ENCODE measurements at places on chromosomes 4 and X.

- no peak for DNase-seq
Observed at GRCh38 chrX:119030990-119031389, 41.8 kb upstream of the CT47C1 start.

- no peak for DNase-seq
Observed at GRCh38 chr4:111923786-111924185, 221.5 kb upstream of the FAM241A start.

DNA sequence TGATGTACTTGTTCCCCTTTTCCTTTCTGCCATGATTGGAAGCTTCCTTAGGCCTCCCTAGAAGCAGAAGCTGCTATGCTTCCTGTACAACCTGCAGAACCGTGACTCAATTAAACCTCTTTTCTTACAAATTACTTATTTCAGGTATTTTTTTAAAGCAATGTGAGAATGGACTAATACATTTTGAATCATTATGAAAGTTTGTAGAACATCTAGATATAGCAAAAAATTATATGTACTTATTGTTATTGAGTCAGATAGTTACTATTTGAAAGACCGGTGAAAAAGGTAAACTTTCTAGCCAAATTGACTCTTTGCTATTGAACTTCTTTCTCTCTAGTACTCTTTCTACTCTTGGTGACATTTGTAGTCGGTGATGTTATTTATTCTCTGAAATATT, 777.3 kb upstream of the GALNTL6 start:
- no peak for DNase-seq

GRCh38 chr4:134117392-134118183, 84.0 kb downstream of the PABPC4L start:
- DNase-seq, result no peak

GRCh38 chr4:151535366-151535765, 126.4 kb downstream of the FHIP1A start:
- DNase-seq, result no peak

- DNase-seq, result no peak
Observed at GRCh38 chr4:83046693-83047473, 11.9 kb downstream of the COPS4 start.

GRCh38 chrX:140502491-140503237, 2.2 kb downstream of the SOX3 start:
- DNase-seq, result no peak

GRCh38 chr4:53552711-53553110, 38.6 kb downstream of the LNX1 start:
- DNase-seq, result no peak

GRCh38 chr4:64146030-64146429, 263.2 kb downstream of the TECRL start:
- no peak for DNase-seq

DNA sequence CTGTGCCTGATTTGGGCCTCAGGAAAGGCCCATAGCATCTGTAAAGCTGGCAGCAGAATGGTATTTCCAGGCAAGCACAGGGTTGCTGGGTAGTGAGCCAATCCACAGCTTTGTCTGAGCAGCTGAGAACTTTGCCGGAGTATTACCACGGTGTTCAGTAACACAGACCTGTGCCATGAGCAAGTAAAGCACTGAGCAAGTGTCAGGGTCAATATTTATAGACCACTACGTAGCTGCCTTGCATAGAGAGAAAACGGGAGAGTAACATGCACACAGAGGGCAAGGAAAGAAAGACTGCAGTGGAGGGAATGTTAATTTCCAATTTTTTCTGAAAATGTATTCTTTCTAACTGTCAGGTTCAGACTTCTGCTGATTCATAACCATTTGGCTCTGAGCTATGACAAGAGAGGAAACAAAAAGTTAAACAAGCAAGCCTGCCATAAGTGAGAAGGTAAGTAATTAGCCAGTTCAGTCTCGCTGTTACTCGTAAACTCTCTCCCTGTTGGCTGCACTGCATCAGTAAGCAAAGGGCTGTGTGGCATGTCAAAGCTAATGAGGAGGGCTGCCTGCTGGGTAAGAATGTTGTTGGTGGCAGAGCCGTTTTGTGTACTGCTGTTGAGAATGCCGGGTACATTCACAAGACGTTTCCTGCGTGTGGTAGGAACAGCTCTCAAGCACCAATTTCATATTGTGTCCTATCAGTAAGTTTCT, 238.1 kb downstream of the BMPR1B start:
- DNase-seq, result no peak

DNA sequence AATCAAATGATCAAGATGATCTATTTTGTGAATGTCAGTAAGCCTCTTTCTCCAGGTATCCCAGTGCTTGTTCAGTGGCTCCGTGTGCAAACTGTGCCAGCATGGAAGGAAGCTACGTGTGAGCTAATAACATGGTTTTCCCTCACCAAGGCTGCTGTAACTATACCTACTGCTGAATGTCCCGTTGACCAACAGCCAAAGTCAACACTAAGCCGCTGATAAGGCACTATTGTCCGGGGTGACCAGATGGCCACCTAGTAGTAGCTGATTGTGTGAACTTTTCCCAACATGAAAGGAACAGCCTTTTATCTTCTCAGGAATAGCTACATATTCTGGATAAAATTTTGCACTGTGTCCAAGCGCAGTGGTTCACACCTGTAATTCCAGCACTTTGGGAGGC, 58.0 kb upstream of the ABCG2 start:
- DNase-seq, result no peak

DNA sequence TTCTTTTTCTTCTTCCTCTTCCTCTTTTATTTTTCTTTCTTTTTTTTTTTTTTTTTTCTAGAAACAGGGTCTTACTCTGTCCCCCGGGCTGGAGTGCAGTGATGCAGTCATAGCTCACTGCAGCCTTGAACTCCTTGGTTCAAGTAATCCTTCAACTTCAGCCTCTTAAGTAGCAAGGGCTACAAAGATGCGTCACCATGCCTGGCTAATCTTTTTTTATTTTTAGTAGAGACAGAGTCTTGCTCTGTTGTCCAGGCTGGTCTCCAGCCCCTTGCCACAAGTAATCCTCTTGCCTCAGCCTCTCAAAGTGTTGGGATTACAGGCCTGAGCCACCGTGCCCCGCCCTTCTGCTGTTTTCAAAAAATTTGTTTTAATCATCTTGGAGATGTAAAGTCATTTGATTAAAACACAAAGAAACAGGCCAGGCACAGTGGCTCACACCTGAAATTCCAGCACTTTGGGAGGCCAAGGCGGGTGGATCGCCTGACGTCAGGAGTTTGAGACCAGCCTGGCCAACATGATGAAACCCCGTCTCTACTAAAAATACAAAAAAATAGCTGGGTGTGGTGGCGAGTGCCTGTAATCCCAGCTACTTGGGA, 28.1 kb downstream of the SYNPO2 start:
- no peak for DNase-seq

GRCh38 chr4:76830964-76831703, 66.8 kb downstream of the SOWAHB start:
- no peak for DNase-seq

GRCh38 chr4:157165935-157166610, 54.5 kb upstream of the GRIA2 start:
- no peak for DNase-seq

DNA sequence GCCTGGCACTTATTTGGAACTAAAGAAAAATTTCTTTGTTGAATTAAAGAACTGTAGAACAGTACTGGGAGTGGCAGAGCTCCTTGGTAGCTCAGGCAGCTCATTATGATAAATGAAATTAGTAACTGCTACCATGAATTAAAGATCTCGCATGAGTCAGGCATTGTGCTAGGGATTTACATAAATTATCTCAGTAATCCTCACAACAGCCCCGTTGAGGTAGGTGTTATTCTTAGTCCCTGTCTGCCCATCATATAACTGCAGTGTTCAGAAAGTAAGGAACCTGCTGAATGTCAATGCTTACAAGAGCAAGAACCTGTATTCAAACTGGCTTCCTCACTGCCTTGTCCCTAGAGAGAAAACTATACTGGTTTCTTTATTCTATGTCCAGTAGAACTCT, 108.3 kb downstream of the NLGN4X start:
- DNase-seq, result no peak

DNA sequence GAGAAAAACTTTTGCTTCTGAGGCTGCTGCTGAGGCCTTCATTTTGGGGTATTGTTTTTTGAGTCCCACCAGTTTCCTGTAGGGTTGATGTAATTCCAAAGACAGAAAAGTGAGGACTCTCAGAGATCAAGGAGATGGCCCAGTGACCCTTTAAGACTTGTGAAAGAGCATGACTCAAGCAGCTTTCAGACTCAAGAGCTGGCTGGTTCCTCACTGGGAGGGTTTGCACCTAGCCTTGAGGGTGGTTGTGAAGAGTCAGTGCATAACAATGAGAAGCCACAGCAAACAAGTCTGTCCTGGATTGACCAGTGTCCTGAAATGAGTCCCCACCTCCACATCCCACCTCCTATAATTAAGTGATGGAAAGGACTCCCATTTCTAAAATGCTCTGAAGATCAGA, 89.2 kb downstream of the NHS start:
- DNase-seq, result no peak

GRCh38 chr4:146018247-146018646, 79.6 kb upstream of the ZNF827 start:
- DNase-seq, result no peak

DNA sequence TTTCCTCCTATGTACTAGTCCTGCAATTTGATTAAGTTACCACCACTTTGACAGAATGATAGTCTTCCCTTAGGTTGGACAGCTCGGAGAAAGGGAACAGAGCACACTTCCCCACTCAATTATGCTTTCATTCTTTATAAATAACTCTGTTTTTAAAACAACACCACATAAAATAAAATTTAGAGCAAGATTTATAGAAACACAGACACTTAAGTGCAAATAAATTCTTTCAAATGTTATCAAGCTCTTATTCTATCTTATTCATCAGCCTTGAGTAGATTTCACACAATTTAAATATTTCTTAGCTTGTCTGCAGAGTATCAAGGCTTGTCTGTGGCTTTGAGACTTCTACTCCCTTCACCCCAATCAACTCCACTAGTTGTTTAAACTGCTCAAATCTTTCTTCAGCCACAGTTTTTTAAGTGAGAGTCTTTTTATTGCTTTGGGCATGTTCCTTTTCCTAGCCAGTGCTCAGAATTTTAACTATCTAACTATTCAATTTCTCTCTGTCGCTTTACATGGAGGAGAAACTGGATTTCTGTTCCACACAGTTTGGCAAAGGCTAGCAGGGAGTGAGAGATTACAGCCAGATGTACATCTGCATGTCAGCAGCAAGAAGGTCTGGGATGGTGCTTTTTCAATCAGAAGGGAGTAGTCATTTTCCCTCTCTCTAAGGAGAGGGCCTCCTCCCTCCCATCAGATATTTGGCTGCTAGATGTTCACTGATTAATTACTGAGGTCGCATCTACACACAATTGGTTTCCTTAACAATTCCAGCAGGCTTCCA, 53.1 kb upstream of the PLAC1 start:
- DNase-seq, result no peak

DNA sequence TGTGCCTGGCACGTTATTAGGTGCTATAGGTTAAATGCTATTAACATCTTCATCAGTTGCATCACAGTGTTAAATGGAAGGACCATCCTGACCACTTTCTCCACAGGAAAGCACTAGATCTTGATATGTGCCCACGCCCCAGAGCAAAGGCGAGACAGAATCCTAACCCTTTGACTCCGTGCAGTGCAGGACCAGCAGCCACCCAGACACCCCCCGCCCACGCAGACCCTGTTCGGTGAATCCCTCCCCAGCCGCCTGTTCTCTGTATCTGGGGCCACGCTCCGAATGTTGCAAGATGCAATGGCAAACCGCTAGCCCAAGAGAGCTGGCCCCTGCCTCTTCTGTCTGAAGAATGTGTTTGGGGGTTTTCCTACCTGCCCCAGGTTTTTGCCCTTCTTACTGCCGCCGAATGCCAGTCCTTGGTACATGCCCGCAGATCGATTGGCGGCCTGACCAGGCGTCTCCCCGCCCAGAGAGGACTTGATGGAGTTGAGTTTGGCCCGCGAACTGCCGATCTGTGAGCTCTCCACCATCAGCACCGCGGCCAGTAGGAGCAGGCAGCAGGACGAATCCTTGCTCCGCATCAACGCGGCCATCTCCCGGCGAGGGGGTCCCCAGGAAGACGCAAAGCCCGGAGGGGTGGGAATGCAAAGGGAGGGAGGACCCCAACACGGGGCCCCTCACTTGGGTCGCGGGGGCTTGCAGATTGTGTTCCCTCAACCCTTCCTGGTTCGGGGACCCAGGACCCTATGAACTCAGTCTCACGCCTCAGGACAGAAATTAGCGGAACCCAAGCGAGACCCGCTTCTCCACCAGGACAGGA, 906 bp downstream of the DKK2 start:
- peak; percentile 72 for DNase-seq

GRCh38 chr4:118834070-118834469, 1.9 kb downstream of the SEC24D start:
- DNase-seq, result no peak

DNA sequence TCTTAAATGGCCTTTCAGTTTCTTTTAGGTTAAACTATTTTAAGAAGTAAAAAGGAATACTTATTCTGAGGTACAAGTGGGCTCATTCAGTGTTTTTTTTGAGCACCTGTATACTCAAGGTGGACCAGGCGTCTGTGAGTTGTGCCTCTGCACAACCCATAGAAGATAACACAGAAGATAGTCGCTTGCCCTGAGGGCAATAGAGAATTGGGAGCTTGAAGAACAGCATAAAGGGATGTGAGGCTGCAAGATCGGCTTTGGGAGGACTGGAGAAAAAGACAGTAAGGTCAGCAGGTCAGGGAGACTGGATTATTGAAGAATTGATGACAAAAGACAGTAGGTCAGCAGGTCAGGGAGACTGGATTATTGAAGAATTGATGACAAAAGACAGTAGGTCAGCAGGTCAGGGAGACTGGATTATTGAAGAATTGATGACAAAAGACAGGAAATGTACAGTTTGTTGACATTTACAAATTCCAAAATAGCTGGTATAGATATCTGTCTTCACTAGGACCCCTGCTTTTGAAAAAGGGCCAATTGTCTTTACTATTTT, 3.1 kb downstream of the CPE start:
- no peak for DNase-seq

- DNase-seq, result no peak
Observed at GRCh38 chr4:38360201-38360600, 303.8 kb upstream of the KLF3 start.

GRCh38 chrX:1581132-1581531, 10.3 kb upstream of the AKAP17A start:
- no peak for DNase-seq

DNA sequence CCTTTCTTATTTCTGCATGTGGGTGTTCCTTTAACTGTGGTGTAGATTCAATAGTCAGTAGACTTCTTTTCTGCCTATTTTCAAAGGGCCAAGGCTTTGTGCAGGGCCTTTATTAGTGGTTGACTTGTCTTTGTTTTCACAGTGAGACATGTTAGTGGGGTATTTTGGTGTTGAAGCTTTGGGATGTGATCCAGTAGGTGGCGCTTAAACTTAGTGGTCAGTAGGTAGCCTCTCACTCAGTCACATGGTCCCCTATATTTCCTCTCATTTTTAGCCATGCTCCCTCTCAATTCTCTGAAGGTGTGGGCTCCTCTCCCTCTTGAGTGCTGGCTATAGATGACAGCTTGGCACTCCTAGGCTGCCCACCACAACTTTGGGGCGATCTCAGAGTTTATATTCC, 23.4 kb upstream of the SLC10A7 start:
- DNase-seq, result no peak

GRCh38 chrX:110491846-110492620, 133.4 kb downstream of the RTL9 start:
- DNase-seq, result no peak
